ENCODE measurements at places on chromosomes 1 and 21. TPM values are rescaled to one million over a fixed set of nuclear protein-coding genes. Genes with fewer than 3 reads are reported as not detected.

Gene TEX38
- not detected for total RNA-seq

Gene KRTAP15-1
- total RNA-seq = not detected

Gene NBL1
- 126 TPM for total RNA-seq

Gene KRTAP10-4
- not detected for total RNA-seq

Gene AXDND1
- total RNA-seq = not detected

Gene RGS7
- not detected for total RNA-seq

Measured in mesenteric fat pad (tissue), 1 donor.